Endothelial cell of coronary artery (primary cell): ENCODE measurements at places on chromosomes 6 and 20. TPM values are rescaled to one million over a fixed set of nuclear protein-coding genes. Genes with fewer than 3 reads are reported as not detected.

Gene PAK1IP1
- total RNA-seq: 17.1 and 19.9 TPM in 2 replicates

Gene SAPCD1
- total RNA-seq: 0.81 and 1.3 TPM in 2 replicates

Gene PRL
- total RNA-seq: not detected in 2 replicates

Gene SRPK1
- 64.8 and 68.9 TPM in 2 replicates for total RNA-seq

Gene ENPP1
- 0.47 and 2.1 TPM in 2 replicates for total RNA-seq

Gene ETV7
- total RNA-seq: 0.27 and 0.47 TPM in 2 replicates

Gene GRIK2
- 1.3 TPM in 1 of 2 replicates, not detected in the other for total RNA-seq

Gene CST7
- not detected in 2 replicates for total RNA-seq

Gene FLRT3
- total RNA-seq: 0.18 and 0.94 TPM in 2 replicates

Gene DEFB128
- total RNA-seq: not detected in 2 replicates

Gene GPR6
- total RNA-seq: not detected in 2 replicates

Gene NOX3
- not detected in 2 replicates for total RNA-seq

Gene MOXD1
- 0.09 TPM in 1 of 2 replicates, not detected in the other for total RNA-seq

Gene RHAG
- not detected in 2 replicates for total RNA-seq

Gene TREM2
- total RNA-seq: not detected in 2 replicates

Gene DHX16
- total RNA-seq: 36.8 and 41.7 TPM in 2 replicates

Gene CST2
- total RNA-seq: not detected in 2 replicates

Gene MUC21
- not detected in 2 replicates for total RNA-seq

Gene AK9
- total RNA-seq: 4.1 and 6.4 TPM in 2 replicates

Gene CCN5
- total RNA-seq: 0.09 and 0.66 TPM in 2 replicates

Gene SAMD3
- total RNA-seq: not detected in 2 replicates

Gene ANKRD66
- total RNA-seq: not detected in 2 replicates

Gene TTK
- total RNA-seq: 7.6 and 17.1 TPM in 2 replicates

Gene KHDC1L
- not detected in 2 replicates for total RNA-seq

Gene PLCB4
- total RNA-seq: 1.1 and 1.8 TPM in 2 replicates

Gene IL17A
- not detected in 2 replicates for total RNA-seq

Gene C20orf204
- 1.9 TPM in 2 replicates for total RNA-seq

Gene MMP24
- total RNA-seq: 0.19 and 0.63 TPM in 2 replicates
